Panc1 (cell line): ENCODE measurements at places on chromosomes 6 and 20.

DNA sequence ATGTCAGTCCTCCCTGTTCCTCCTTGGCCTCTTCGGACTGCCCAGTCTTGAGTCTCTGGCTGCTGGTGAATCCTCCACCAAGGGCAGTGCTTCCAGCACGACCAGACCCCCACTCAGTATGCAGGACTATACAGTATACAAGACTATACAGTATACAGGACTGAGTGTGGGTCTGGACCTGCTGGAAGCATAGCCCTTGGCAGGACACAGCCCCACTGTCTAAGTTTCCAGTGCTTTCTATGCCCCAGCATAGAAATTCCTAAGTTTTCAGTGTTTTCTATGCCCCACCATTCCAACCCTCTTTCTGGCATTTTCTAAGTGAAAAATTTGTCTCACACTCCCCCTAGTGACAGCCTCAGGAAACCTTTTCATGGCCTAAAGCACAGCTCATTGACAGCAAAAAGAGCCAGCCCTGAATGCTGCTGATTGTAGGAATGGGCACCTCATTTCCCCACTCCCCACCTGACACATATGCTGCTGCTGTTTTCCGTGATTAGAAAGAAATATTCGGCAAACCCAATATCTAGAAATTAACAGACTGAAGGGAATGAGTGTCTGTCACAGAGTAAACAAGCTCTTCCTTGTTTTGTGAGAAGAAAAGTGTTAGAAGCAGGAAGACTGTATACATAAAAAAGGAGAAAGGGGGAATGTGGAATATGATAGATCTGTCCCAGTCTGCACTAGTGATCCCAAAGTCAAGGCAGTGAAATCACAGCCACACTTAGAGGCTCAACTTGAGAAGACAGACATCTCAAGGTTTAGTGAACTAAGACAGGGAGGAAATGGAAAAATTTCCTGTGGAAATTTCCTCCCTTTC is 206.9 kb downstream of the IBTK start:
- DNase-seq = no peak

GRCh38 chr6:147704691-147705090 is 196.2 kb downstream of the SAMD5 start:
- DNase-seq = no peak

GRCh38 chr6:150730801-150731457 is 131.2 kb downstream of the PLEKHG1 start:
- no peak for DNase-seq

GRCh38 chr6:7311917-7312615 is 933 bp downstream of the SSR1 start:
- no peak for DNase-seq

GRCh38 chr20:1357921-1358671 is 29.2 kb upstream of the SDCBP2 start:
- no peak for DNase-seq

- DNase-seq = no peak
Measured at GRCh38 chr6:7500752-7501282, 40.7 kb upstream of the DSP start.

GRCh38 chr6:131946404-131946991 is 4.7 kb downstream of the CCN2 start:
- DNase-seq = no peak

DNA sequence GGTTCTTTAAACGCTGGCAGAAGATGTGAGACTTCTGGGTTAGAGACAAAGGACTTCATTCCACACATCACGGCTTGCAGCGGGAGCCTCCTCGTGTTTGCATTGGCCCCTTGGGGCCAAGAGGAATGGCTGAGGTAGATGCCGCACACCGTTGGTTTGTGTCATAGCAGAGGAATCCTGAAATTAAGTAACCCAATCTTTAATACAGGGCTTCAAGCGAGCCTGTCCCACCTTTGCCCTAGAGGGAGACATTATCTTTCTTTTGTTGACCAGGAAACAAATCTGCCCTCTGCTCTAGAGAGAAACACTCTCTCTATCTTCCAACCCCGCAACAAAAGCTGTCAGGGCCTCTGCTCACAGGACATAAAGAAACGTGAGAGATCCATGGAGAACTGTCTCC is 277.5 kb upstream of the ZFP64 start:
- no peak for DNase-seq

DNA sequence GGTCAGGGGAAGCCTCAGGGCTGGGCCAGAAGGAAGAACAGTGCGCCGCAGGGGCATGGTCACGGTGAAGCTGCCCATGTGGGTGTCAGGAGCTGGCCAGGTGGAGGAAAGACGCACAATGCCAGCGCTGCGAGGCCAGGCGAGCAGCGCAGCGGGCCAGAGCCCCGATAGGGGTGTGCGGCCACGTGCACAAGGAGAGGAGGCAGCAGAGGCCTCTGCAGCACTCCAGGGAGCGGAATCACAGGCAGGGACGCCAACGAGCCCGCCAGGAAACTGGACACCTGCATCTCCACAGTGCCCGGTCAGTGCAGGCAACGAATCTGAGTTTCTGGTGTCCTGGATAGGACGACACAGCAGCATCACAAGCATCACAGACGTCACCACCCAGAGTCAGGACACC is 35.7 kb downstream of the TAF4 start:
- DNase-seq = no peak

GRCh38 chr6:152816055-152816454 is 65.5 kb downstream of the VIP start:
- no peak for DNase-seq

DNA sequence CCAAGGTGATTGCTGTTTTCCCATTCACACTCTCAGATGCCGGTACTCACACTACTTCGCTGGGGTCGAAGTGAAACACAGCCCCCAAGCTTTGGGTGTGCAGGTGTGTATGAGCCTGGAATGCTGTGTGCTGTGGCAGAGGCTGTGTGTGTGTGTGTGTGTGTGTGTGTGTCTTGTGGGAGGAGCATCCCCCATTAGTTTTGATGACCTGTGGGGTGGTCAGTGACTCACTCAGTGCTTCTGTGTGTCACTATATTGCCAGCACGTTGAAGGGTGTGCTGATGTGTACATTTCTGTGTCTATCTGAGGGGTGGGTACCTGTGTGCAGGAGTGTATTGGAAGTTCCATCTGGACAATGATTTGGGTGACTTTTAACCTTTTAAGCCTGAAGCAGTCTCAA is 5.0 kb upstream of the SLC12A5 start:
- no peak for DNase-seq

GRCh38 chr20:63509088-63509564 is 10.2 kb upstream of the EEF1A2 start:
- no peak for DNase-seq

DNA sequence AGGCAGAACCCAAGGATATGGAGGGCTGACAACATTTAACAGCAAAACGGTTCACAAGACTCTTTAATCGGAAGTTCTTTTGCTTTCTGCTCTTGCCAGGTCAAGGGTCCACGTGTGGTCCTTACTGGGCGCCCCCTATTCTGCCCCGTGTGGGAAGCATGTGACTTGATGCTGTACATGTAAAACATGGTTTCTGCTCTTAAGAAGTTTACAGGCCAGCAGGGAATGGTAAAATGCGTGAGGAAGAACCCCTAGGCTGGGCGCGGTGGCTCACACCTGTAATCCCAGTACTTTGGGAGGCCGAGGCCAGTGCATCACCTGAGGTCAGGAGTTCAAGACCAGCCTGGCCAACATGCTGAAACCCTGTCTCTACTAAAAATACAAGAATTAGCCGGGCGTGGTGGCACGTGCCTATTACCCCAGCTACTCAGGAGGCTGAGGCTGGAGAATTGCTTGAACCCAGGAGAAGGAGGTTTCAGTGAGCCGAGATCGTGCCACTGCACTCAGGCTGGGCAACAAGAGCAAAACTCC is 19.3 kb downstream of the ZNF217 start:
- DNase-seq = no peak

DNA sequence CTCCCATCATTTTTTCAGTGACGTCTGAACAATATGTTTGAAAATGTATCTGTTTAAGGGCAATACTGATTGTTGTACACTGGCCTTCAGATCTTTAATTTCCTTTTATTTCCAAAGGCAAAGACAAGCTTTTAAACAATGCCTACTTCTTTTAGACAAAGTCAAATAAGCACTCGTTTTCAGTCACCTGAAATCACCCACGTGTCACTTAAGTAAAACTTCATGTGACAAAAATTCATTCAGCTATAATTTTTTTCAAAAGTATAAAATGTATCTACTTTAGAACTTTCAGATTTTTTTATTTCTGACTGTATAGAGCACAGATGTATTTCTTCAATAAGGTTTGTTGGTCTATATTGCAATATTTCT is 113.5 kb upstream of the BEND6 start:
- DNase-seq = no peak

DNA sequence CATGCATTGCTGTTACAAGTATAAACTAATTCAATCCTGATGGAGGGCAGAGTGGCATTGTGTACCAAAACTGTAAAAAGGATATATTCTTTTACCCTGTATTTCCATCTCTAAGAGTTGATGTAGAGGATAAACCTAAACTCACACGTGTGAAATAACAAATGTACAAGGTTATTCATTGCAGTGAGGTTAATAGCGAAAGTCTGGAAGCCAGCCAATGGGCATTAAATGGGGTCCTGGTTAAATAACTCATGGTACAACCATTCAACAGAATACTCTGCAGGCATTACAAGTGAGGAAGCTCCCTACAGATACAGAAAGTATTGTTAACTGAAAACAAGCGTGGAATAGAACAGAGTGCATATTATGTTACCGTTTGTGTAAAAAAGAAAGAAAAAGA is 56.9 kb downstream of the BCAS1 start:
- DNase-seq = no peak

DNA sequence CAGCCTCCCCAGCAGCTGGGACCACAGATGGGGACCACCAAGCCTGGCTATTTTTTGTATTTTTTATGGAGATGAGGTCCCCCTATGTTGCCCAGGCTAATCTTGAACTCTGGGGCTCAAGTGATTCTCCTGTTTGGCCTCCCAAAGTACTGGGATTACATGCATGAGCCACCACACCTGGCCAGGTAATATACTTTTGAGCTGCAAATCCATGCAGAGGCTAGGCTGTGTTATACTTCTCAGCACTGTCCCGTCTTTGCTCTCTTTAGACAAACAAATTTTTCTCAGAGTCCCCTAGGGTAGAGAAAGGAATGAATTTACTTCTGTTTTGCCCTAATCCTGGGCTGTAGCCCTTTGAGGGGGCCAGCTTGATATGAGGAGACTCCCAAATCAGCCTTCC is 13.4 kb upstream of the SCAF8 start:
- no peak for DNase-seq

GRCh38 chr20:63831993-63832686 is 1.1 kb upstream of the ZBTB46 start:
- DNase-seq = no peak

DNA sequence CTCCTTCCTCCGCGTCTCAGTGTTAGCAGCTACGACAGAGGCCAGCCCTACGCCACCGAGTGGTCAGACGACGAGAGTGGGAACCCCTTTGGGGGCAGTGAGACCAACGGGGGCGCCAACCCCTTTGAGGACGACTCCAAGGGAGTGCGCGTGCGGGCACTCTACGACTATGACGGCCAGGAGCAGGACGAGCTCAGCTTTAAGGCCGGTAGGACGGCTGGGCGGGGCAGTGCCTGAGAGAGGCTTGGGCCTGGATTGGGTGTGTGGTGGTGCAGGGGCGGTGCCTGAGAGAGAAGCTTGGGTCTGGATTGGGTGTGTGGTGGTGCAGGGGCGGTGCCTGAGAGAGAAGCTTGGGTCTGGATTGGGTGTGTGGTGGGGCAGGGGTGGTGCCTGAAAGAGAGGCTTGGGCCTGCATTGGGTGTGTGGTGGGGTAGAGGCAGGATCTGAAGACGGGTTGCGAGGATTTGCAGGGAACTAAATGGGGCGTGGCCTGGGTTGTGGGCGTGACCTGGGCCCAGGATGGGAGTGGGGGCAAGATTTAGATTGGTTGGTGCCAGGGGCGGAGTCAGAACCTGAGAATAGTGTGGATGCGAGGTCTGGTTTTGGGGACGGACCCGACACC is 24.4 kb downstream of the SPDEF start:
- no peak for DNase-seq

GRCh38 chr6:43668151-43669028 is 19.2 kb downstream of the MRPS18A start:
- no peak for DNase-seq

GRCh38 chr6:148529010-148529409 is 186.4 kb downstream of the SASH1 start:
- no peak for DNase-seq

DNA sequence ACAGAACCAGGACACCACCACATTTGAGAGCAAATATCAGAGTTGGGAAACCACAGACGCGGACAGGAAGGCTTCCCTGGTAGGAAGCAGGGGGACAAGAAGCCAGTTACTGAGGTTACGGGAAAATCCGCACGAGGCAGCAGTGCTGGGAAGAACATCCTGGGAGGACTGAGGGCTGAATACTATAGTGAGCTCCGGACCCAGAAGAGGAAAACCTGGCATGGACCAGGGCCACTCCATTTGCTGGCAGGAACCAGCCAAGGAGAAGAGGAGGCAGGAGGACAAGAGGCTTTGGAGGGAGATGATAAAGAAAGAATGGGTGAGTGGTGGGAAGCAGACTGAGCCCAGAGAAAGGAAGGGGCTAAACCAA is 6.1 kb upstream of the DSN1 start:
- no peak for DNase-seq

GRCh38 chr6:25995507-25995906 is 32.9 kb downstream of the TRIM38 start:
- DNase-seq = no peak
